Stimulated activated CD4-positive, alpha-beta T cell treated with anti-CD3 and anti-CD28 coated beads, TNF-alpha, amount 100 ng/mL, for 24 hours (primary cell): ENCODE measurements at places on chromosomes 2 and 18.

DNA sequence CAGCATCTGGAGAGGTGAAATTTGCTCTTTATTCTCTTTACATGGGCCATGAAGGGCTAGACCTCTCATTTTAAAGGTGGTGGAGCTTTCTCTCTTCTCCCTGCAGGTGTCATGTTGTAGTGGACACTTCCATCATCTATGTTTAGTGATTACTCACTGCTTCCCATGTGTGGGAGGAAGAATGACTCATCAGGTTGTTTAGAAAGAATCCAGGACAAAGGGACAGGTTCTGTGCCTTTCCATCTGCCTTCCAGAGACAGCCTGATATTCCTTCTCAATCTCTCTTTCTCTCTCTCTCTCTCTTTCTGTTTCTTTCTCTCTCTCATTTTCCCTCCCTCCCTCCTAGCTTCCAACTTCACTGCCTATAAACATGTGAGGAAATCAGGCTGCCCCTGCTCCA, 38.7 kb downstream of the SCG2 start:
- no peak for DNase-seq

DNA sequence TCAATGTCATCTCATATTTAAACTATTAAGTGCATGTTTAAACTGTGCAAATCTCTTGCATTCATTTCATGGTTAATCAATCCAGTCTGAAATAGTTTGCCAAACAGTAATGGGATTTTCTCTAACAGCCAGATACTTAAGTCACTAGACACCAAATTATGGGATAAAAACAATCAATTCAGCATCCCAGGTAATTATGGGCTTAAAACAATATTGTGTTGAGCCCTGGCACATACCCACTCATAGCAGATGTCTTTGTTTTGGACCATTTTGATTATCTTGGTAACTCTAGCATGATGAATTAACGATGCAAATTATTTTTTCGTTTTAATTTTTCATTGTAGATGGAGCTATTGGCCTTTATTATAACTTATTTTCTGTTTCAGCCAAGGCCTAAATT, 118.5 kb upstream of the CD302 start:
- DNase-seq: no peak

- no peak for DNase-seq
Observed at GRCh38 chr2:134581877-134582546, 136.8 kb downstream of the TMEM163 start.

GRCh38 chr18:25164848-25165811, 186.8 kb downstream of the ZNF521 start:
- no peak for DNase-seq

- DNase-seq: no peak
Observed at GRCh38 chr2:122528061-122528460, 772.6 kb downstream of the TSN start.

DNA sequence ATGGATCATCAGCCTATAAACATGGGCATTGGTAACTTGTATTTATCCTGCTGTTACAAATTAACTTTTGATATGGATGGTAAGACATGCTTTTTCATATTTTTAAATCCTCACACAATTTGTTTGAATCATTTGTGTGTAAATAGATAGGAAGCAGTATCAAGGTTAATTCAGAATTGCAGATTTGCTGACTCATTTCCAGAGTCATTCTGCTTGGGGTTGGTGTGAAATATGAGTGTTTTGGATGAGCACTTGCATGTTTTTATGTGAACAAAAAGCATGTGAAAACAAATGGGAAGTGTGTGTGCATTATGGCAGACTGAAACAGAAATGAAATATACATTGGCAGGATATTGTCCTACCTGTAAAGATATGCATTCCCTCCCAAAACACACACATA, 11.8 kb downstream of the CCDC85A start:
- no peak for DNase-seq
